Astrocyte of the cerebellum (primary cell): ENCODE measurements at places on chromosomes 13 and 19.
A peak's percentile ranks its signal among the peaks of the same experiment; 100 is the strongest.

GRCh38 chr13:24192811-24193162 is 32.3 kb downstream of the SPATA13 start:
- no peak for DNase-seq

DNA sequence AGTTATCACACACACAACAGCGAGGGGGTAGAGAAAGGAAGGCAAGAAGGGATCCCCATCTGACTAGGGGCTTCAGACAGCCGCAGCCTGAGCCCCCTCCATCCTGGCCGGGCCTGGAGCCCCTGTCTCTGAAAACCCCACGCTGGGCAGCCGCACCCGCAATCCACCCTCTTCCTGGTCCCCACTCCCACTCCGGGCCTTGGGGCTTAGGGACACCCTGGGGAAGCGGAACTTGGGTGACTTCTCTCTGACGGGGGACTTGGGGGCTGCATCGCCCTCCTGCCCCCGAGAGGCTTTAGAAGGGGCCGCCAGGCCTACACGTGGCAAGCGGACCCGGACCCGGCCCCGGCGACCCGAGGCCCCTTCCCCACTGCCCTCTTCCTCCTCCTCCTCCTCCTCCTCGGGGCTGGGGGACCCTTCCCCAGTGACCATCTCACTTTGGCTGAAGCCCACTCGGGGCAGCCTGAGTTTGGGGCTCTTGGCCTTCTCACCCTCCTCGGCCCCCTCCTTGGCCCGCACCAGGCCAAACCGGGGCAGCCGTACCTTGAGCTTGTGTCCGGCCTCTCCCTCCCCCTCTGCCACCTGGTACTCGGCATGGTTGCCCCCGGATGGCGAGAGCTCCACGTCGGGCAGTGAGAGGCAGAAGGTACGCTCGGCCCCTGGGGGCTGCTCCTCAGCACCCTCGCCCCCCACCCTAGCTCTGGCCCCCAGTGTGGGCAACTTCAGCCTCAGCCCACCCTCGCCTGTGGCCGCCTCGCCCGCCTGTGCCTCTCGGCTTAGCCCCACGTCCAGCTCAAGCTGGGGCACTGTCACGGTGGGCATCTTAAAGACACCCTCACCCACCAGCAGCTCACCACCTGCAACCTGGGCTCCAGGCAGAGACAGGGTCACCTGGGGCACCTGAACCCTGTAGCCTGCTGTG is 4.2 kb upstream of the HIPK4 start:
- no peak for DNase-seq

GRCh38 chr13:99986741-99987140 is 5.2 kb downstream of the ZIC2 start:
- no peak for DNase-seq

GRCh38 chr13:31987535-31988170 is 43.9 kb upstream of the FRY start:
- no peak for DNase-seq

DNA sequence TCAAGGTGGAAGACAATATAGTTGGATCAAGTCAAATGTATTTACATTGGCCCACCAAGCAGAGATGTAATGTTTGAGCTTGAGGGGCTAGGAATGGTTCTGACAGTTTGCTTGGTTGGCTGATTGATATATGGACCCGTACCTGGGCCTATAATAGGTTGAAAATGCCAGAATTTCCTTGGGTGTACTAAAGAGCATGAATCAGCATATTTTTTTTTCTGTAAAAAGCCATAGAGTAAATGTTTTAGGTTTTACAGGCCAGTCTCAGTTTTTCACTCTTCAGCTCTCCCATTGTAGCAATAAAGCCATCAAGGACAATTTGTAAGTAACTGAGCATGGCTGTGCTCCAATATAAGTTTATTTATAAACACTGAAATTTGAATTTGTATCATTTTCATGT is 26.9 kb downstream of the FXYD5 start:
- no peak for DNase-seq

DNA sequence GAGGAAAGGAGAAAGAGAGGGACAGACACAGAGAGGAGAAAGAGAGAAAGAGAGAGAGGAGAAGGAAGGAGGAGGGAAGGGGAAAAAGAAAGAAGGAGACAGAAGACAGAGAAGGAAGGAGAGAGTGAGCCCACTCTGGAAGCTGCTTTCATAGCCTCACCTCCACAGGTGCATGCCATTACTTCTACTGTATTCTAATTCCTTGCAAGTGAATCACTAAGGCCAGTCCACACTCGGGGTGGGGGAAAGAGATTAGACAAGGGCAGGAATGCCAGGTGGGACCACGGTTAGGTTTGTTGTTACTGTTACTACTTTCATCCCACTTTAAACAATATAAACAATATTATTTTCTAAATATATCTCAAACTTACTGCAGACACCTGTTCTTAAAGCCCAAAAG is 684.5 kb upstream of the ARGLU1 start:
- no peak for DNase-seq

- DNase-seq: no peak
These were observed 6.4 kb downstream of the LRCH1 start for GRCh38 chr13:46559272-46559805.

- DNase-seq: no peak
These were observed 57.1 kb downstream of the IER2 start for GRCh38 chr19:13207237-13207845.

DNA sequence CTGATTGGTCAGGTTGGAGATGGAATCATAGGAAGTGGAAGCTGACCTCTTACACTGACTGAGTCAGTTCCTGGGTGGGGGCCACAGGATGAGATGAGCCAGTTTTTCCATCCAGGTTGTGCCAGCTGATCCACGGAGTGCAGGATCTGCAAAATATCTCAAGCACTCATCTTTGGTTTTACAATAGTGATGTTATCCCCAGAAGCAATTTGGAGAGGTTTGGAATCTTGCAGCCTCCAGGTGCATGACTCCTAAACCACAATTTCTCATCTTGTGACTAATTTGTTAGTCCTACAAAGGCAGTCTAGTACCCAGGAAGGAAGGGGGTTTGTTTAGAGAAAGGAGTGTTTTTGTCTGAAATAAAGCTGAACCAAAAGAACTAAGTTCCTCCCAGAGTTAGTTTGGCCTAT is 212.8 kb downstream of the SLITRK6 start:
- DNase-seq: peak; percentile 36

GRCh38 chr13:35889560-35889959 is 241.6 kb downstream of the DCLK1 start:
- no peak for DNase-seq

DNA sequence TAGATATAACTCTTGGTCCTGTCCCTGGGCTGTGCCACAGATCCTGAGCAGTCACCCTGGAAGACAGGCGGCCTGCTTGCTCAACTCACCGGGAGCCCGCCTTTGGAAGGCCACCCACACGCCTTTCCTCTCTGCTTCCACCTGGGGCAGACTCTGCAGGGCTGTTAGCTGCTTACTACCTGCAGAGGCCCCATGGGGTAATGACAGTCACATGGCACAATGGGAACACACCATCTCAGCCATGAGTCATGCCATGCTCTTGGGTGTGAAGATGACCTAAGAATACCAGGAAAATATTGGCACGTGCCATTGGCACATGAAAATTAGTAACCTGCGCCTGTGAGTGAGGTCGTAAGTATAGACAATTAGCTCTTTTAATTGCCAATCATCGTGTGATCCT is 108.6 kb downstream of the COL4A2 start:
- no peak for DNase-seq

GRCh38 chr19:3467437-3468198 is 12.7 kb downstream of the SMIM24 start:
- no peak for DNase-seq

DNA sequence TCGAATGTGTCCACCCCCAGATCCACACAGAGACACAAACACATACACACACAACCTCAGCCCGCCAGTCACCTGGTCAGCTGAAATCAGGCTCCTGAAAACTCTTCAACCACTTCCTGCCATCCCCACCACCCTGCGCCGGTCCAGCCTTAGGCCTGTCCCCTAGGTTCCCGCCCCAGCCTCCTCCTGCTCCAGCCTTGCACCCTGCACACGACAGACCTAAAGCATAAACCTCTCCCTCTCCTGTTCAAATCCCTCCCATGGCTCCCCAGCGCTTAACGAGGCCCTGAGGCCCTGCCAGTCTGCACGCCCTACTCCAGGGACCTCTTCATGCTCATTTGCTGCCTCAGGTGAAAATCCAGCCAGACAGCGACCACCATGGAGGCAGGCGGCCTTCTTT is 7.1 kb downstream of the PNMA8B start:
- no peak for DNase-seq

DNA sequence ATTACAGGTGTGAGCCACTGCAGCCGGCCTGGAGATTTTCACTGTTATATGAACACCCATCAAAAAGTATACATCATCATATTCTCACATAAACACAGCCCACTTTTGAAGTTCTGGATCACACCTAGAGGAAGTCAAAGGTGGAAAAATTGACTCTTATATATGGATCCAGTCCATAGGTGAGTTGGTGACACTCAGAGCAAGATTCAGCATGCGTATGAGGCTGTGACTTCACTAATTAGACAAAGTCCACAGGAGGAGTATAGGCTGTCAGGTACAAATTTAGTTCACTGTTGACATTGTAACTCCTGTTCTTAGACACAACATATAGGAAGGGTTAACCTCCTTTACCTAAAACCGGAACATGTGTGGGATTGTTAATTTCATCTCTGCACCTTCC is 31.4 kb upstream of the ZNF254 start:
- DNase-seq: no peak

- no peak for DNase-seq
These were observed 160.9 kb downstream of the PCDH9 start for GRCh38 chr13:67069117-67069767.

DNA sequence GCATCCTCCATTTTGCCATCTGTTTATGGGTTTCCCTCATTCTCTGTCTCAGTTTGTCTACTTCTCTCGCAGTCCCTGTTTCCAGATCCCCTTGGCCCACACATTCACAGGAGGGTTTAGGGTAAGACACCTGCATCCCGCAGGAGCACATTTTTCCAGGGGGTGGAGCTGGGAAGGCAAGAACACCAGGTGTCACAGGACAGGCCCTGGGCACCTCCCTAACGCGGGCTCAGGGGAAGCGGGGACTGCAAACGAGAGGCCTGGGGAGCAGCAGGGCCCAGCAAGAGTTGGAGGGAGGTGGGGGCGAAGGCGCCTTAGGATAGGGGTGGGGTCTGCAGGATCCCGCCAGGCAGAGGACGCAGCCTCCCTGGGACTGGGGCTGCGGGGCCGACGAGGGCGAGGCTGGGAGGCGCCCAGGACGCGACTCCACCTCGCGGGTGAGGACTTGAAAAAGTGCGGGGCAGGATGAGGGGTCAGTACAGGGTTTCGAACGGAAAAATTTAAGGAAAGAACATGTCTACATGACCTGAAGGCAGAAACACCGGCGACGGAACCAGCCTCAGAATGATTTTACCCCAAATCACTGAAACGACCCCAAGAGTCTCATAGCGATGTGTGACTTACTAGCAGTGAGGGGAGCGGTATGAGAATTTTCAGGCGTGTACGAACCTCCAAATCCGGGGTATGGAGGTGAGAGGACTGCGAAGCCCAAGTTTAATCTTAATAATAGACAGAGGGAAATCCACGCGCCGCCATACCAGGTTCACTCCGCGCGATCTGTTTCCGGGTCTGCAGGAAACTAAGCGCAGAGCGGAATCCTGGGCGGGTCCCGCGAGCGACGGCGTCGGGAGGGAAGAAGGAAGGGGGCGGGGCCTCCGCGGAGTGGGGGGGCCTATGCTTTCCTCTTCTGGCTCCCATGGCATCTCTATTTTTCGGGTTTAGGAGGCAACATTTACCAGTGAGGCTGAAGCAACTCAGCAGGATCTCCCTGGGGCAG is 7.1 kb upstream of the ERVV-2 start:
- no peak for DNase-seq

DNA sequence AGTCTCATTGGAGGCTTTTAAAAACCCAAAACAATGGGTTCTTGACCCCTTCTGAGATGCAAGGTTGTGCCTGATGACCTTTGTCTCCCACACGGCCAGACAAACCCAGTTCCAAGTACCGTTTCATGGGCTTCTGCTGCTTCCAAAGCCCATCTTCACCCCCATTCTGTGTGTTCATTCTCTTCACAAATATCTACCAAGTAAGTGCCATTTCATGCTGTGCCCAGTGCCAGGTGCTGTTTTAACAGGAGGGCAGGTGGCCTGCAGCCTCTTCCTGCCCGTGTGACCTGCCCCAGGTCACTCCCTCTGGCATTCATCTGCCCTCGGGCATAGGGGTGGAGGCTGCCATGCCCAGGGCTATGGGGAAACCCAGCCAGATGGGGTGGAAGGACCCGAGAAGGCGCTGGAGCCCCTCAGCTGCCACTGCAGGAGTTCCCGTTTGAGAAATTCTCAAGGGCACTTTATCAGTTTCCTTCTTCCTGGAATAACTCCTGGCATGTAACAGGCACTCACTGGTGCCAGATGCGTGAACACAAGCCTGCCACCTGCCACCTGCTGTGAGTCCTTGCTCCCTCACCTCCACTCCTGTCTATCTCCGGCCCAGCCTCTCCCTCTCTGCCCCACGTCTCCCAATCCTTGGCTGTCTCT is 12.5 kb downstream of the CAPN12 start:
- no peak for DNase-seq

- no peak for DNase-seq
These were observed 1342.4 kb downstream of the EFNB2 start for GRCh38 chr13:105193026-105193425.
